ENCODE measurements at places on chromosomes 6 and 20.

DNA sequence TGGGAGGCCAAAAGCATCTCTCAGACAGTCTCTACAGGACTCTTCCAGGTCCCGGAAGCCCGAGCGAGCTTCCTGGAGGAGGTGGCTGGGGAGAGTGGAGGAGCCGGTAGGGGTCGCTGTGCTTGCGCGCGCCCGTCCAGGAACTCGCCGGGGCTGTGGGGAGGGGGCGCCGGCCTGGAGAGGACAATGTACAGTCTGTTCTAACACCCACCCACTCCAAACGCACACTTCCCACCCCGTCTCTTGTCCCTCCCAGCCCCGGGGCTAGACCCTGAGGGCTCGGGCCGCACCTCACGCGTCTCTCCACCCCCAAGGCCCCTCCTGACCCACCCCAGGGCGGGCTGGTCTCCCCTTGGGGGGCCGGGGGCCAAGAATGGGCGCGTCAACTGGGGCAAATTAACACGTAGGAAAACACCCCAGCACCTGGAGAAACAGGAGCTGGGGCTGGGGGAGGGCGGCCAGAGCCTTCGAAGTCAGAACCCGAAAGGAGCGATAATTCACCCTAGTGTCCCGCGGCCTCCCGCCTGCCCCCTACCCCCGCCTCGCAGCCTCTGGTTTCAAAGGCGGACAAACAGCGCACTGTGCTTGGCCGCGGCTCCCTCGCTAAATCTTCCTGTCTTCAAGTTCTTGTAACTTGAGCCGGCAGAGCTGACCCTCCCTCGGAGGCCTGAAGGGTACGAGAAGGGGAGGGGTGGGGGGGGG, 103.2 kb upstream of the FOXP4 start:
- DNase-seq: no peak

DNA sequence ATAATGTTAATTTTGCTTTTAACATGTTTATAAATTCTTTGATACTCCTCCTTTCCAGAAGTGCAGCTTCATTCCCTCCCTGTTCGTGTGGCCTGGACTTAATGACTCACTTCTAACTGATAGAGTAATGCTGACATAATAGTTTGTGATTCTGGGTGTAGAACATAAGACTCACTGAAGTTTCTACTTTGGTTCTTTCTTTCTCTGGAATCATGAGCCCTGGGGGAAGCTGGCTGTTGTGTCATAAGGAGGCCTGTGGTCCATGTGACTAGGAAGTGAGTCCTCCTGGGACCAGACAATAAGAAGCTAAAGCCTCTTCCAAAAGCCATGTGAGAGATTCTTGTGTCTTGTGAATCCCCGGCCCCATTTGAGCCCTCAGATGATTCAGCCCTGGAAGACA, 30.5 kb upstream of the HLA-G start:
- no peak for DNase-seq

- no peak for DNase-seq
Measured at GRCh38 chr20:24153101-24154040, 164.8 kb upstream of the GGTLC1 start.

DNA sequence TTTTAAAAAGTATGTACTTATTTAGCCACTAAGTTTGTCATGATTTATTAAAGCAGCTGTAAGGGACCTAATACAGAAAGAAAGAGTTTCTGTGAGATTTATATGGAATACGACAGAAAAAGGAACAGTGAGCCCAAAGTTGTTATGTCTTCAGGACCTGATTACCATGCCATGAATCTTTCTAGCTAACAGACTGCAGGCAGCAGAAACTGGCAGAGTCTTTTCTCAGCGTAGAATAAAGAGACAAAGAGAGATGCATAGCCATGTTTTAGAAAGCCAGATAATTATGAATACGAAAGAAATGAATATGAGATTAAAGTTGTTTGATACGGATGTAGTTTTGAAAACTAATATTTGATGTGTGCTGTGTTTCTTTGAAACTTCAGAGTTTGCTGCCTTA, 624.1 kb upstream of the ADGRB3 start:
- DNase-seq: no peak

Measured in effector CD8-positive, alpha-beta T cell (primary cell).